Uterus (tissue), 4 donors: ENCODE measurements at places on chromosomes 1 and 21. TPM values are rescaled to one million over a fixed set of nuclear protein-coding genes. Genes with fewer than 3 reads are reported as not detected.

DNA sequence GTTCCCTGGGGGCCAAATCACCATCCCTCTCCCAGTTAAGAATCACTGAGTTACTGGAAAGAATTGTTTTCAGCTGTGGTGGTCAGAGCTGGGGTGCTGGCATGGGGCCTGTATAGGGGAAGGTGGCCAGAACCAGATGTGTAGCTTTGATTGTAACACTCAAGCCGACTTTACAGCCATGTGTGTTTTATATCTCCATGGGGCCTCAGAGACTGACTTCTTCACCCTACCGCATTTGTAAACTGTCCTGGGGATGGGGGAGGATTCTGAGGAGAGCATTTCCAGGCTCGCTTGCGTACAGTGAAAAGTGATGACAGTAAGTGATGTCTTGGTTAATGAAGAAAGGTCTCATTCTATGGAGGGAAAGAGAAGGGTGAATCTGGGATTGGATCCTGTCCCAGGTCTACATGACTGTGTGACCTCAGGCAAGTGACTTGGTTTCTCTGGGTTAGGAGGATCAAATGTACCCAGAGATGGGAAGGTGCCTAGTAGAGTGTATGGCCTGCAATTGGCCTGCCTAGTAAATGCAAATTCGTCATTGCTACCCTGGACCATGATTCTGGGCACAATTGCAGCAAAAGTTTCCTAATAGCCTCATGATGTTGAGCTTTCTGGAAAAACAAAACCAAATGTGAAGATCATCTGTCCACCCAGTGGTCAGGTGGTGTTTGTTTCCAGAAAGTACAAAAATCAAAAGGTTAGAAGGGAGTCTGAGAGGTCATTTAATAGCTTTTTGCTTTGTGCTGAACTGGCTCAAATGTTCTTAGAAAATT, 49.7 kb upstream of the RCC2 start:
- DNase-seq, result peak; percentile 64

DNA sequence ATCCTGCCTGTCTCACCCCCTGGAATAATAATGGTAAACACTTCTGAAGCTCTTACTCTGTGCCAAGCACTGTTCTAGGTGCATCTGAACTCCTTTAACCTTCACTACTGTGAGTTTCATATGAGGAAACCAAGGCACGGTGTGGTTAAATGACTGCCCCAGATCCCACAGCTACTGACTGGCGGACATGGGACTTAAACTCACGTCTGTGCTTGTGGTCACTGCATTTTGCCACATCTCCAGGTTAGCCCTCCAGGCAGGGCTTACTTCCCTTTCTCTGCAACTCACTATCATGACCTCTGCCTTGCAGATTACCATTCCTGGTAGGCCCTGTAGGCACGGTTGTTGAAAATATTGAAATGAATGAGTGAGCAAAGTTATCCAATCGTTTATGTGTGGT, 83.4 kb downstream of the ADSS2 start:
- DNase-seq, result no peak

DNA sequence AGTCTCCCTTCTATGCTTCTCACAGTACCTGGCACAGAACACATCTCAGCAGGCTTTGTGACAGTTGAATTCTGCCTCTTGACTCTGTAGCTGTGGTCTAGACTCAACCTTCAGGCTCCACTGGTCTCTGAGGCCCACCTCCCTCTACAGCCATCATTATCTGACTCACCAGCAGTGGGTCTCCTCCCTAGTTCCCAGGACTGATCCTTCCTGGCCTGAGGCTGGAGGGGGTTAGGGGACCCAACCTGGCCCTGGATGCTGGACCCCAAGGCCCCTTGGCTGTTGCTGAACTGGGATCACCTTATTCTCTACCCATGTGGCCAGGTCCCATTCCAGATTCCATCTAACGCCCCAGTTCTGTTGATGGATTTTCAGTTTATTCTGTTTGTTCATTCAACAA, 43.1 kb upstream of the FOXO6 start:
- DNase-seq, result no peak

DNA sequence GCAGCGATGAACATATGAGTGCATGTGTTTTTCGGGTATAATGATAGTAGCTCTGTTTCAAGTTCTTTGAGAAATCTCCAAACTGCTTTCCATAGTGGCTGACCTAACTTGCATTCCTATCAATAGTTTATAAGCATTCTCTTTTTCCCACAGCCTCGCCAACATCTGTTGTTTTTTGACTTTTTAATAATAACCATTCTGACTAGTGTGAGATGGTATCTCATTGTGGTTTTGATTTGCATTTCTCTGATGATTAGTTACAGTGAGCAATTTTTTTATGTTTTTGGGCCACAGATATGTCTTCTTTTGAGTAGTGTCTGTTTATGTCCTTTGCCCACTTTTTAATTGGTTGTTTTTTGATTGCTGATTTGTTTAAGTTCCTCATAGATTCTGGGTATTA, 10.6 kb upstream of the RUNX1 start:
- DNase-seq, result no peak

GRCh38 chr21:32717851-32718316, 9.9 kb downstream of the SYNJ1 start:
- DNase-seq, result no peak

GRCh38 chr21:22791376-22791775, 1793.2 kb downstream of the NCAM2 start:
- no peak for DNase-seq

GRCh38 chr1:52579415-52579814, 22.8 kb upstream of the GPX7 start:
- no peak for DNase-seq

DNA sequence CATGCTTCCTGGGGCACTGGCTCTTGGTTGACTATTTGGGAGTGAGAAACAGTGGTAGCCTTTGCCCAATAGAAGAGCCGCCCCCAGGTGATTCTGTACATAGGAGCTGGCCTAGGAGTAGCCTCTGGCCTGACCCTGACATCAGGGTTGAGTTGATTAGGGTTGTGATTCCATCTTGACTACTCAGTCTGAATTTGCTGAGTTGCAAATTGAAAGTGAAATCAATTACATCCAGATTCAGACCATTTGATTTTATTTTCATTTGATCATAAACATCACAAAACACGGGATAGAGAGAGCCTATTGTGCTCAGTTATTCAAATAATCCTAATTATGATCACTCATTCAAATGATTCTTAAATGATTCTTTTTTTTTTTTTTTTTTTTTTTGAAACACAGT, 253.2 kb downstream of the KIF26B start:
- no peak for DNase-seq

DNA sequence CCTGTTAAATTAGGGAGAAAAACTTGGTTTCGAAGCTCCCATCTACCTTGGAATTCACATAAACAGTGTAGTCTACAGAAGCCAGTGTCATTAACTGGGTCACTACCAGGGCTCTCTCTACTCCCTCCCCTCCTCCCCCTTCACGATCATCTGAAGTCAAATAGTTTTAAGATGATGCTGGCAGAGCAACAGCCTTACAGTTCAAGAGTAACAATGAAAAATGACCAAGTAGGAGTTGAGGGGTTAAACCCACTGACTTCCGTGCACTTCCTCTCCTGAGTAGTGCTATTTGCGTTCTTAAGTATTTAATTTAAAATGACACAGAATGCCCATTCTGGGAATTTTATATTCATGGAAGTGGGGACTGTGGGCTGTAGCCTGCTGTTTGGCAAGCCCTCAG, 236.9 kb downstream of the SIPA1L2 start:
- no peak for DNase-seq

DNA sequence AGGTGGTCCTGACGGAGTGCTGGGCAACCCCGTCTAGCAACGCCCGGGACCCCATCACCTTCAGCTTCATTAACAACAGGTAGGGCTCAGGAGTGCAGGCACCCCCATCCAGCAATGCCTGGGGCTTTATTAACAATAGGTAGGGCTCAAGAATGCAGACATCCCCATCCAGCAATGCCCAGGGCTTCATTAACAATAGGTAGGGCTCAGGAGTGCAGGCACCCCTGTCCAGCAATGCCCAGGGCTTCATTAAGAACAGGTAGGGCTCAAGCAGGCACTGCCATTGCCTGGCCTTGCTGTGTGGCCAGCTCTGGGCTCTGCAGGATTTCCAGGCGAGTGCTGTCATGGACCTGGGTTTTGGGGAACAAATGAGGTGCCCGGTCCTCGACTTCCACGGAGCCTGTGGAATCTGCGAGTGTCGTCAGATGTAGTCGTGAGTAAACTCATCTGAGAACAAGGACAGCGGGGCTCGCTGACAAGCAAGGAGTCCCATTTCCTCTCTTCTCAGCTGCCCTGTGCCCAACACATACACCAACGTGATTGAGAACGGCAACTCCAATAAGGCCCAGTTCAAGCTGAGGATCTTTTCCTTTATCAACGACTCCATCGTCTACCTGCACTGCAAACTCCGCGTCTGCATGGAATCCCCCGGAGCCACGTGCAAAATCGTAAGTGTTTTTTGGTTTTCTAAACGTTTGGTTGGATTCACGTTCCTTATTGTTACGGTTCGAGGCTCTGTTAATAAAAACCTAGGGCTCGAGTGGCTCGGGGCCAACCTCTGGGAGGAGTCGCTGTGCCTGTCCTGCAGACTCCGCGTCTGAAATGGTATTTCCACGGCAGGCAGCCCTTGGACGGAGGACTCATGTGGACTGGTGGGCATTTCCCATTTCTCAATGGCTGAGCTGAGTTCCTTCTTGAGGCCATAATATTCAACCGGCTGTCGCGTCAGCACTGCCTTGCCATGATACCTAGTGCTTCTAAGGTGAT, 56.3 kb downstream of the UMODL1 start:
- DNase-seq, result no peak

- DNase-seq, result no peak
These were observed 79.6 kb downstream of the PLXNA2 start for GRCh38 chr1:208164609-208165008.

DNA sequence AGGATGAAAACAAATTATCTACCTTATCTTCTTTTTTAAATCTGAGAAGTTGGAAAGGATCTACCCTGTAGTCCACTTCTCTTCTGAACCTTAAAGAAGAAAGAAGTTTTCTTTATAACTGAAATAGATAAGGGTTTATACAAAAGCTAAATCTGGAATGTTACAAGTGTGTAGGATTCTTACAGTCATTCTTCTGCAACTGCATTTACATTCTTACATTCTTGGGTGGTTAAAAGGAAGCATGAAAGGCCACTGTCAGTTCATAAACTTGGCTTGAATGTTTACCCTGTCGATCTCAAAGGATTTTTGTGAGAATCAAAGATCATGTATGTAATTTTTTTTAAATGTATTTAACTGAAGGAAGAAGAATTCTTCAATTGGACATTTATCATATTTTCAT, 142.1 kb upstream of the BRINP3 start:
- no peak for DNase-seq

DNA sequence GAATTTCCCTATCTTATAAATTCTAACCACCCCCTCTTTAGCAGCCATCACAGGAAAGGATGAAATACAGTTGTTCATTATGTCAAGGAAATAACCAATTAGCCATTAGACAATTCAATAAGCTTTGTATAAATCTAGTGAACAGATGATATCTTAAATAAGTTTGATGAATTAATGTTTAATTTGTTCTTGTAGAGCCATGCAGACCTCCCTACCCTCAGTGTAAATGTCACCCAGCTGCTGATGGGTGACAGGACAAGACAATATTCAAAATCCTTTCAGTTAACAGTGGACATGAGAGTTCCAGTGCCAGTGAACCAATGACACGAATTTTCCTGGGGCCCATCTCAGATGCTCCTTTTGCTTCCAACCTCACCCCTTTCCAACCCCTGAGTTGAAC, 395.9 kb downstream of the KCTD3 start:
- no peak for DNase-seq

DNA sequence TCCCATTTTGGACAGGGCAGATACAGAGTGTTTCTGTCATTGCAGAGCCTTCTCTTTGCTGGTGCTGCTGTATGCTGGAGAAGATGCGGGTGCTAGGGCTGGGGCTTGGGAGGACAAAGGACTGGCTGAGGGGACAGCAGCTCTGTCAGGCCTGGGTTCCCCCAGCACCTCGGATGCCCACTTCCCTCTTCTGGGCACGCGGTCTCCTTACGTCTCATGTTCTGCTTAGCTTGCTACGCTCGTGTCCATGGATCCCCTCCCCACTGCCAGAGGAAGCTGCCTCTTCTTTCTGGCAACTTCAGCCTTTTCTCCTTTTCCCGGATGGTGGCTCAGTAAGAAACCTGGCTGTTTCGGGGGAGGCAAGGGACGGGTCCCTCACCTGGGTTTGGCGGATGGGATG, 75.7 kb downstream of the ARHGEF10L start:
- DNase-seq, result no peak

- no peak for DNase-seq
These were observed 20.6 kb downstream of the CLCA1 start for GRCh38 chr1:86489242-86489878.

DNA sequence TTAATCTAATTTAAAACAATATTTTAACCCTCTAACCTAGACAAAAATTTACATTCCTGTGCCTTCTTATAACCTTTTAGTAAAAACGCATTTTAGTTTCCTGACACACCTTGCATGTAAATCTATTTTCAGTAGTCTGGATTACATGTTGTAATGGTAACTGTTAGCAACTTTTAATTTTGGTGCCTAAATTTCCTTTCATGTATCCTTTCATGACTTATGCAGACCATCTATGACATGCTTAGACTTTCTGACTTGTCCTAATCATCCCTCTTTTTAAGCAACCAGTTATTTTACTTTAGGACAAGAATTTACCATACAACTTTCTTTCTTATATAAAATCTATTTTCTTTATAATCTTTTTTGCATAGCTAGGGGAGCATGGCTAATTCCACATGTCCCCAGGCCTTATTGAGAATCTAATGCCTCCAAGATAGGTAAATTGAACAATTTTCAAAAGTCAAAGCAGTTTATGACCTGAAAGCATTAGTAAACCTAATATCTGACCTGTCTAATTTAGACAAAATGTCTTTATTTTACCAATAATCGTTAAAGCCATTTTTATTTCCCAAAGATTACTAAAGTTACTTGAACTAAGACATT, 57.5 kb upstream of the IL12RB2 start:
- no peak for DNase-seq

DNA sequence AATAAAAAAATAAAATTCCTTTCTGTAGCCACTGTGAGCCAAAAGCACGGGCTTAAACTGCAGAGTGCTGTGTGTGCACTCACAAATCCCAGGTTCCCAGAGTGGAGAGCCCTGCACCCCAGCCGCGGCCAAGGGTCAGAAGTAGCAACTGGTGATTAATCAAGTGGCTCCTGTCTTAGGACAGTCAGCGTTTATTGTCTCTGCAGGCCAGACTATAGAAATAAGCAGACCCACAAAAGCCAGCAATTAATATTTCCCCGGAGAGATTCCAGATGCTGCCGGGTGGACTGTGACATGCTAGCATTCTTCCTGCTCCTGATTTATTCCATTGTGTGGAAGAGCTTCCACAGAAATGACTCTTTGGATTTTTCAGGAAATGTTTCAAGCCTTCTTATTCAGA, 412.2 kb downstream of the KIF26B start:
- DNase-seq, result no peak

The OR2L3 gene
- not detected for total RNA-seq

The RAD54L gene
- total RNA-seq, result not detected

The PWP2 gene
- total RNA-seq, result 6.5 TPM

The FYB2 gene
- total RNA-seq, result 8.6 TPM

The PLD5 gene
- total RNA-seq, result 2.4 TPM

The FMN2 gene
- total RNA-seq, result 1.0 TPM

The REG4 gene
- not detected for total RNA-seq

The ETV3L gene
- not detected for total RNA-seq

The LDLRAD2 gene
- total RNA-seq, result 0.48 TPM

The ATAD3A gene
- 11.5 TPM for total RNA-seq

The DUSP12 gene
- total RNA-seq, result 62.7 TPM
